ENCODE measurements at places on chromosomes 11 and 22.

GRCh38 chr11:70528046-70528793 lies 129.9 kb downstream of the CTTN start:
- no peak overlapping the region for H3K27ac ChIP-seq
- H3K36me3 ChIP-seq = no peaks in the 10 kb centered on the region
- no peaks in the 10 kb centered on the region for H3K4me1 ChIP-seq
- DNase-seq = no peak
- no peak overlapping the region for H3K4me3 ChIP-seq

DNA sequence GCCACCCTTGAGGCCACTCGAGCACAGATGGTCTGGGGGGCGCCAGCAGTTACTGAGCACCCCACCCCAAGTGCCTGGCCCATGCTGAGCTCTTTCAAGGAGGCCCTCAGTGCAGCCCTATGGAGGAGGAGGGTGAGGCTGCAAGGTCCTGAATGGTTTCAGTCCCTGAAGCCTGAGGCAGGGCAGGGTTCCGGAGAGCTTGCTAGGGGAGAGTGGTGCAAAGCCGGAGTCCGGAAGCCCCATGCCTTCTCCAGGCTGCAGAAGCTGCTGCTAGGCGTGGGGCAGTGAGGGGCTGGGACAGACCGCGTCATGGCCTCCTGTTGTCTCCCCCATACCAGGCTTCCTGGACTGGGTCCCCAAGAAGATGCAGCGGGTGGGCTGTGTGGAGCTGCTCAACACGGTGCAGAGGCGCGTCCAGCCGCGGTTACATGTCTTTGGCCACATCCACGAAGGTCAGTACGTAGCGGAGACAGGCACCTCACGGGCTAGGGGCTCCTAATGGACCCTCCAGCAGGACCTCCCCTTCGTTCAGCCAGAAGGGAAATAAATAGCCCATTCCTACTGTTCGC lies 90.6 kb downstream of the MPPED1 start:
- no peaks in the 10 kb centered on the region for H3K4me1 ChIP-seq
- no peak overlapping the region for H3K4me3 ChIP-seq
- no peak for DNase-seq
- no peaks in the 10 kb centered on the region for H3K36me3 ChIP-seq
- H3K27me3 ChIP-seq = no peaks in the 10 kb centered on the region
- no peak overlapping the region for H3K27ac ChIP-seq

- no peak overlapping the region for H3K27ac ChIP-seq
- H3K4me1 ChIP-seq = peaks cover 2% of the 10 kb centered on the region
- H3K36me3 ChIP-seq = no peaks in the 10 kb centered on the region
- no peak for DNase-seq
Measured at GRCh38 chr22:33572086-33572485, 348.2 kb downstream of the LARGE1 start.

DNA sequence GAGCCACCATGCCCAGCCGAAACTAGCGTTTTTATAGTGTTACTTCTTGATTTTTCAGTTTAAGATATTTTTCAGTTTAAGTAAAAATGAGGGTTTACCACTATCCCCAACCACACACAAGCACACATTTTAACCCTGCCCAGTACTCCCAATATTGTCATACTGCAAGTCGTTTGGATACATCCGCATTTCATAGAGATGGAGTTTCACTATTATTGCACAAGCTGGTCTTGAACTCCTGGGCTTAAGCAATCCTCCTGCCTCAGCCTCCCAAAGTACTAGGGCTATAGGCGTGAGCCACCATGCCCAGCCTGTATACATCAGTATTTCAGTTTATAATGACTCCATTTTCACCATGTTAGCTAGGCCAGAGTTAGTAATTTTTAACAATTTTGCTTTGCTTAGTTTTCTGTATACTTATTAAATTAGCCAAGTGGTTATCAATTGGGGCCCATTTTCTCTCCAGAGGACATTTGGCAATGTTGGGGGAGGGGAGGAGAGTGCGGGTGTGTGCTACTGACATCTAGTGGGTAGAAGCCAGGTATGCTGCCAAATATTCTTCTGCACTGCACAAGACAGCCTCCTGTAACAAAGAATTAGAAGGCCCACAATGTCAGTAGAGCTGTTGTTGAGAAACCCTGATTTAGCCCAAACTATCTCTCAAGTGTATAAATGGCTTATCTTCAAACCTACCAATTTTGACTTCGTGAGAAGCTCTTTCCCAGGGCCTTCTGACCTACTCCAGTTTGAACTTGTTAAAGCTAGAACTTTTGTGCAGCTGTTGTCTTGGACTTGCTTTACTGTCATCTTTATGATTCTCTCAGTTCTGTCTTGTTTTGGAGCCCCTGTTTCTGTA lies 7.3 kb downstream of the USP47 start:
- peak; percentile 54 for DNase-seq
- H3K27ac ChIP-seq = peak overlapping the region; percentile 0
- H3K4me1 ChIP-seq = peaks cover 41% of the 10 kb centered on the region
- no peak overlapping the region for H3K4me3 ChIP-seq

DNA sequence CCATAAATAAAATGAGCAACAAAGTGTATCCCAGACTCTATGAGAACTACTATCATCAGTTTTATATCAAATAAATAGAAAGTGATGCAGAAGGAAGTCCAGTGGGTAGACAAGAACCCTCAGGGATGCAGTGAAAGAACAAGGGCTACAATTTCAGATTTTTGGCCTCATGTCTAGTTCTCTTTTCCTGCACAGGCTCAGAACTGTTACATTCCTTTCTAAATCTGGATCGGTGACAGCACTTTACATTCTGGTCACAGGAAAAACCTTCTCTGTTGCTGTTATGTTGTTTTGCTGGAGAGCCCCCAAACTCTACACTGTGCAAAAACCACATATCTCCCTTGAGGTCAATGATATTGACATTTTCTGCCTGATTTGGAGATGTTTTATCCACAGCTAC lies 108.8 kb upstream of the ANO5 start:
- no peaks in the 10 kb centered on the region for H3K4me1 ChIP-seq
- H3K27ac ChIP-seq = no peak overlapping the region
- no peaks in the 10 kb centered on the region for H3K36me3 ChIP-seq
- no peak overlapping the region for H3K4me3 ChIP-seq
- H3K27me3 ChIP-seq = no peaks in the 10 kb centered on the region
- DNase-seq = no peak
